ENCODE measurements at places on chromosomes 12 and 14. TPM values are rescaled to one million over a fixed set of nuclear protein-coding genes. Genes with fewer than 3 reads are reported as not detected.

BDKRB2 gene
- total RNA-seq, result 0.45 TPM

DNA sequence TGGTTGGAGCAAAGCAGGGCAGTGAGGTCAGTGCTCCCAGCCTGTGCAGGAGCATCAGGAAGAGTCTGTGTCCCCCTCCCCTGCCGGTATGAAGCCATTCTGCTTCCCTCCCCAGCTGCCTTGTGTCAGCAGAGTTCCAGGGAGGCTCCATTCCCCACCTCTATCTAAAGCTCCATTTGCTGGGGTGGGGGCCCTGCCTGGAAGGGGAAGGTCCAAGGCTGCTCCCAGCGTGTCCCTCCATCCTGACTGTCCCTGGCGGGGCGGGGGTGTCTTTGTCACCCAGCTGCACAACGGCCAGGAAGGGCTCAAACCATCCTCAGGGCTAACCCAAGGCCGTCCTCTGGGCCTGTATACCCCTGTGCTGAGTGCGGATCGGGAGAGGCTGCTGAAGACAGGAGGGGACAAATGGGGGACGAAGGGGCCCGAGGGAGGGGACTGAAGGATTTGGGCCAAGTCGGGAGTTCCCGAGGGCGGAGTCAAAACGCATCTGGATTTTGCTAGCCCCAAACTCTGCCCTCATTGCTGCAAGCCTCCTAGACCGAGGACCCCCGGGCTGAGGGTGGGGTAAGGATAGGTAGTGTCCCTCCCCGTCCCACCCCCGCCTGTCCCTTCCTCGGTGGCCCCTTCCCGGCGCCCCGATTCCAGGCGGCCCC lies 748 bp upstream of the ACVRL1 start:
- peak overlapping the region; percentile 92 for H3K27ac ChIP-seq
- no peaks in the 10 kb centered on the region for H3K36me3 ChIP-seq
- H3K4me1 ChIP-seq, result peaks cover 60% of the 10 kb centered on the region
- peak; percentile 58 for DNase-seq

GDF11 gene
- 12.4 TPM for total RNA-seq

ANO2 gene
- total RNA-seq, result 6.6 TPM

PTCSC3 gene
- not detected for total RNA-seq

DNA sequence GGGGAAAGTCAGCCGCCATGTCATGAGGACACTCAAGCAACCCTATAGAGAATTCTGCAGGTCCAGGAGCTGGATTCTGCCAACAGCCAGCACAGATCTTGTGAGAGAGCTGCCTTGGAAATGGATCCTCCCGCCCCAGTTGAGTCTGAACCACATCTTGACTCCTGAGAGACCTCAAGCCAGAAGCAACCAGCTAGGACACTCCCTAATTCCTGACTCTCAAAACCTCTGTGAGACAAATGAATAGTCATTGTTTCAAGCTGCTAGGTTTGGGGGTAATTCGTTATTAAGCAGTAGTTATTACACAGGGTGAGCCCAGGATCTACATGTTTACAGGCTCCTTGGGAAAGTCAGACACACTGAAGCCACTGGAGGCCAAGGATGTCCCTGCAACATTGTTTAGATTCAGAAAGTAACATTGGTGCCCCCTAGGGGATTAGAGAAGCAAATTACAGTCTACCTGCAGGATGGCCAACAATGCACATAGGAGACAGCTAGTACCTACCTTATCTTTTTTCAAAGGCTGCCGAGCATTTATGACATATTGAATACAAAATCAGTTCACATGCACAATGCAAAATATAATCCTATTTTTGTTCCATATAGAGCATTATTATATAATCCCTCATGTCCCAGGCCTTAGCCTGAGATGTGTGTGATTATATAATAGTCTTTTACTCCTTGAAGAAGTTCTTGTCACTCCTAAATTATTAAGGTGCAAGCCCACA lies 57.9 kb upstream of the FICD start:
- no peak for DNase-seq
- no peak overlapping the region for H3K27ac ChIP-seq
- H3K4me3 ChIP-seq, result no peak overlapping the region
- H3K36me3 ChIP-seq, result no peaks in the 10 kb centered on the region

- no peaks in the 10 kb centered on the region for H3K27me3 ChIP-seq
- peaks cover 4% of the 10 kb centered on the region for H3K4me1 ChIP-seq
- no peaks in the 10 kb centered on the region for H3K36me3 ChIP-seq
Observed at GRCh38 chr14:48771717-48772116, 814.5 kb downstream of the RPS29 start.

DNA sequence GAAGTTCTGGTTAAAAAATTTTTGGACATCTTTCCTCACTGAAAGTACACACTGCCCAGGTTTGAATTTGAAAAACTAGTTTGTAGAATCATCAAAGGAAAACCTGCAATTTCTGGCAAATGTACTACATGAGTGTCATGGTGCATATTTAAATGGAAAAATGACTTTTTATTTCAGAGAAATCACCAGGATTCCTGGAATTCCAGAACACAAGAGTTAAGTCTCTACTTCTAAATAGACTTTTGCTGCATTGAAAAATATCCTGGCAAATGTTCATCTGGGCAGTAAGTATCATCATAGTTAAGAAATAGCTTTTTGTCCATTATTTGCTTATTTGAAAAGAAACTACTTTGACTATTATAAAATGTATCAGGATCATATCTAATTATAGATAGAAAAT lies 275.1 kb downstream of the PRKD1 start:
- no peak overlapping the region for H3K27ac ChIP-seq
- DNase-seq, result no peak
- H3K36me3 ChIP-seq, result no peaks in the 10 kb centered on the region
- no peaks in the 10 kb centered on the region for H3K27me3 ChIP-seq
- no peak overlapping the region for H3K4me3 ChIP-seq

DNA sequence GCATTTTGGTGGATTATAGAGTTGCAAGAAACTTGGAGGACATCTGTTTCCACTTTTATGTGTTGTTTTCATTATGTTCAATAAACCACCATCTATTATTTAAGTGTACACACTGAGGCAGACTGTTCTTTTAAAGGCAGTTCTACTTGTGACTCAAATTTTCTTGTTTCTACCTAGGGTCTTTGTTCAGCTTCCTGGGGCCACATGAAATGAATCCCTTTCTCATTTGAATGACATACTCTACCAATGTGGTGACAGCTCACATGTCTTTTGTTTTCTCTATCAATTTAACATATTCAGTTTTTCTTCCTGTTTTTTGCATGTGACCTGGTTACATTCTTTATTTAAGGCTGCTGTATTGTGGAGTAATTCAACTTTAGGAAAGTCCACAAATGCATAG lies 7.9 kb downstream of the SLC16A7 start:
- no peak for DNase-seq
- H3K27ac ChIP-seq, result no peak overlapping the region
- H3K36me3 ChIP-seq, result no peaks in the 10 kb centered on the region
- H3K27me3 ChIP-seq, result no peaks in the 10 kb centered on the region
- no peak overlapping the region for H3K4me3 ChIP-seq

NFE2 gene
- 1.3 TPM for total RNA-seq

DNA sequence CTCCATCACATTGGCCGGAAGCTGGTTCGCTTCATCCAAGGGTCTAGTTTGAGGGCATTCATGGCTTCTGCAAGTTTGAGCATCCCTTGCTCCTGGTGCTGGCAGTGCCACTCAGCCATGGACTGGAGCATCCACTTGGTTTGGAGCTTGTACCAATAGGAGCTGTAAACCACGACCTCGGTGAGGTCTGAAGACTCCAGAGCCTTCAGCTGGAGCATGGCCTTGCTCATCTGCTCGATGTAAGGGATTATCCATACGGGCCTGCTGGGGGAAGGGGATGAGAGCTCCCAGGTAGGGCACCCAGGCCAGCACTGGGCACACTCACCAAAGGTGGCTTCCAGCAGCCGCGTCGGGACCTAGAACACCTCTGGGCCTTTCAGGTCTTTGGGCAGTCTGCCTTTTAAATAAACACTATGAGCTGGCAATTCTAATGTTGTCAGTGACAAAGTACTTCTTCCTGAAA lies 13.5 kb downstream of the FOS start:
- no peaks in the 10 kb centered on the region for H3K27me3 ChIP-seq
- H3K27ac ChIP-seq, result no peak overlapping the region
- H3K4me1 ChIP-seq, result peaks cover 34% of the 10 kb centered on the region
- no peak overlapping the region for H3K4me3 ChIP-seq
- no peak for DNase-seq
- no peaks in the 10 kb centered on the region for H3K36me3 ChIP-seq

DNA sequence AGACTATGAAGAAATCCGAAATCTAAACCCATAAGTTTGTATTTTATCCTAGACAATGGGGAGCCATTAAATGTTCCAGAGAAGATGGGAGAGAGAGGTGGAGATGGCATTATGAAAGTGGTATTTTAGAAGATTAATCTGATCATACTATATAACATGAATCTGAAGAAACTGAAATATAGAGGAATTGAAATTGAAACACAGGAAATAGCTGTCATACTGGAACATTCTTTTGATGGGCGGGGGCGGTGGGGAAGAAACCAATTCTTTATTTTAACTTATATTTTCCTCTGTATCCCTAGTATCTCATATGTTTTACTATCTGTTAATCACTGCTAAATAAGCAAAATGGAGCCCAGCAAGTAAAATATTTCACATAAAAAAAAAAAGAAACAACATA lies 27.0 kb upstream of the FOXN3 start:
- peak overlapping the region; percentile 83 for H3K27ac ChIP-seq
- no peaks in the 10 kb centered on the region for H3K27me3 ChIP-seq
- H3K4me1 ChIP-seq, result peaks cover 10% of the 10 kb centered on the region
- H3K36me3 ChIP-seq, result no peaks in the 10 kb centered on the region
- no peak overlapping the region for H3K4me3 ChIP-seq

GRCh38 chr12:96493106-96493505 lies 3.7 kb downstream of the CFAP54 start:
- H3K27ac ChIP-seq, result no peak overlapping the region
- H3K4me3 ChIP-seq, result no peak overlapping the region
- H3K27me3 ChIP-seq, result no peaks in the 10 kb centered on the region
- H3K36me3 ChIP-seq, result no peaks in the 10 kb centered on the region
- H3K4me1 ChIP-seq, result no peaks in the 10 kb centered on the region

TDRD9 gene
- 9.6 TPM for total RNA-seq

FOXG1 gene
- not detected for total RNA-seq

DNA sequence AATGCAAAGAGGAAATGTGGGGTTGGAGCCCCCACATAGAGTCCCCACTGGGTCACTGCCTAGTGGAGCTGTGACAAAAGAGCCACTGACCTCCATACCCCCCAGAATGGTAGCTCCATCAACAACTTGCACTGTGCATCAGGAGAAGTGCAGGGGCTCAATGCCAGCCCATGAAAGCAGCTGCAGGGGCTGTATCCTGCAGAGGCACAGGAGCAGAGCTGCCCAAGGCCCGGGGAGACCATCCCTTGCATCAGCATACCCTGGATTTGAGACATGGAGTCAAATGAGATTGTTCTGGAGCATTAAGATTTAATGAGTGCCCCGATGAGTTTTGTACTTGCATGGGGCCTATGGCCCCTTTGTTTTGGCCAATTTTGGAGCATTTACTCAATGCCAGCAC lies 1023.6 kb downstream of the VRK1 start:
- no peak for DNase-seq
- no peak overlapping the region for H3K4me3 ChIP-seq
- H3K4me1 ChIP-seq, result no peaks in the 10 kb centered on the region
- H3K36me3 ChIP-seq, result no peaks in the 10 kb centered on the region
- H3K27ac ChIP-seq, result no peak overlapping the region

- no peaks in the 10 kb centered on the region for H3K36me3 ChIP-seq
- DNase-seq, result peak; percentile 64
- no peak overlapping the region for H3K4me3 ChIP-seq
- H3K4me1 ChIP-seq, result peaks cover 62% of the 10 kb centered on the region
- no peaks in the 10 kb centered on the region for H3K27me3 ChIP-seq
Observed at GRCh38 chr14:68510201-68511128, 282.4 kb downstream of the ZFP36L1 start.

KRT6B gene
- not detected for total RNA-seq

GRCh38 chr12:108462686-108463085 lies 52.4 kb upstream of the FICD start:
- no peaks in the 10 kb centered on the region for H3K36me3 ChIP-seq
- no peak overlapping the region for H3K27ac ChIP-seq
- no peaks in the 10 kb centered on the region for H3K4me1 ChIP-seq
- H3K4me3 ChIP-seq, result no peak overlapping the region
- H3K27me3 ChIP-seq, result no peaks in the 10 kb centered on the region
- no peak for DNase-seq

DNA sequence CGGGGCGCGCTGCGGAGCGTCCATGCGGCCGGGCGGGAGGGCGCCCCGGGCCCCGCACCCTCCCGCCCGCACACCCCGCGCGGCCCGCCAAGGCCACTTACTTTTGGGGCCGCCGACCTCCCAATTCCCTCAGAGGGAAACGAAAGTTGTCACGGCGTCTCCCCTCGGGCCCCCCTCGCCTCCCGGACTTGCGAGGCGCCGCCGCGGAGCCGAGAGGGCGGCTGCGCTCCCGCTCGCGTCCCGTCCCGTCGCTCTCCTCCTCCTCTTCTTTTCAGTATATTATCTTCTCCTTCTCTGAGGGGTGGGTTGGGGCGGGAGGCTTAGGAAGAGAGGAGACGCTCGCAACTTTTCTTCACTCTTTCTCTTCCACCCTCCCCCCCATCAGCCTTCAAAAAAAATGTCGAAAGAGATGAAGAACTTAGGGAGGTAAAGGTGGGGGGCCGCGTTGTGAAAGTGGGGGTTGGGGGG lies 613 bp downstream of the DUSP16 start:
- H3K4me1 ChIP-seq, result peaks cover 35% of the 10 kb centered on the region
- peak overlapping the region; percentile 99 for H3K27ac ChIP-seq
- H3K4me3 ChIP-seq, result peak overlapping the region; percentile 72
- no peaks in the 10 kb centered on the region for H3K36me3 ChIP-seq
- no peaks in the 10 kb centered on the region for H3K27me3 ChIP-seq
- peak; percentile 46 for DNase-seq

- DNase-seq, result no peak
- no peaks in the 10 kb centered on the region for H3K27me3 ChIP-seq
- H3K27ac ChIP-seq, result no peak overlapping the region
- H3K4me3 ChIP-seq, result no peak overlapping the region
Observed at GRCh38 chr12:12997156-12997555, 2.9 kb downstream of the HEBP1 start.

GRCh38 chr12:50090391-50090790 lies 5.2 kb downstream of the SMARCD1 start:
- no peak for DNase-seq
- H3K4me3 ChIP-seq, result no peak overlapping the region
- peaks cover 76% of the 10 kb centered on the region for H3K36me3 ChIP-seq
- no peak overlapping the region for H3K27ac ChIP-seq

DNA sequence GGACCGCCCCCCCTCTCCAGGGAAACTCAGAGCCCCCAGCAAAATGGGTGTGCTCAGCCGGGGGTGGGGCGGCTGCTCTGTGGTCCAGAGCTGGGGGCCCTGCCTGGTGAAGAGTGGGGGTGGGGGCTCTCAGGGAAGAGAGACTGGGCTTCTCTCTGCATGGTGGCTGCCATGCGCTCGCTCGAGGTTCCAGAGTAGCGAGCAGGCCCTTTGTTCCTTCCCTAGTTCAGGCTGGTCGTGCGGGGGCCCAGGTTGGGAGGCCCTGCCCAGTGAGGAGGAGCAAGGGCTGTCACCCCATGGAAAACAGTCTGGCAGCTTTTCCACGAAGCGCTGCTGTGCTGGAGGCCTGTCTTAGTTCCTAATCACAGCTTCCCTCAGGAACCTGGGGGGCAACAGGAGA lies 134.6 kb downstream of the AEBP2 start:
- H3K4me1 ChIP-seq, result peaks cover 23% of the 10 kb centered on the region
- H3K36me3 ChIP-seq, result no peaks in the 10 kb centered on the region
- DNase-seq, result no peak
- H3K27me3 ChIP-seq, result no peaks in the 10 kb centered on the region
- no peak overlapping the region for H3K27ac ChIP-seq
- H3K4me3 ChIP-seq, result no peak overlapping the region

CCDC175 gene
- total RNA-seq, result not detected
